ENCODE measurements at places on chromosomes 2 and 18. TPM values are rescaled to one million over a fixed set of nuclear protein-coding genes. Genes with fewer than 3 reads are reported as not detected.

Gene LHCGR
- not detected for total RNA-seq

Gene PLCL1
- total RNA-seq = 37.8 TPM

Gene NOL4
- not detected for total RNA-seq

Gene TRIM43
- not detected for total RNA-seq

Gene PRSS56
- total RNA-seq = not detected

Gene SLC9A4
- total RNA-seq = not detected

Gene TSPYL6
- not detected for total RNA-seq

Gene RGPD3
- total RNA-seq = 0.44 TPM

Gene POTEI
- total RNA-seq = not detected

Gene HOXD3
- not detected for total RNA-seq

Gene TCF23
- total RNA-seq = not detected

Gene NCK2
- total RNA-seq = 167 TPM

DNA sequence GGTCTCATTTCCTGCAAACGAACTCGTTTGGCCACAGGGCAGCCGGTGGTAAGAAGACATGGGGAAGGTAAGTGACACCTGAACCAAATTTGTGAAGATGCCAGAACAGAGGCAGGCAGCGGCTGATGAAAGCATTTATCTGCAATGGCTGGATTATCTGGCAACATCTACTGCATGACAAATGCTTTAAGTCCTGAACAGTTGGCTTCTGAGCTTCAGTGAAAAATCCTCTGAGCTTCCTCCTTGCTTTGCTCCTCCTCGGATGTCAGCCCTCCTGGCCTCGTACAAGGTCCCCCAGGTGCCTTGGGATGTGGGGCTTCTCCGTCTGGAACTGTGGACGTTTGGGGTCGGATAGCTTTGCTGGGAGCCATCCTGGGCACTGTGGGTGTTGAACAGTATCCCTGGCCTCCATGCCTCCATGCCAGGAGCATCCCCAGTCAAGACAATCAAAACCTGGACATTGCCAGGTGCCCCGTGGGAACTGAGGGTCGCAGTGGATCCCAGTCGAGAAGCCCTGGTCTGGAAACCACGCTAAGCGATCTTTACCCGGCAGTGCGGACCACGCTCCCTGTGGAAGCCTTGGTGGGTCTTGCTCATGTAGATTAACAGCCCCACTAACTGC is 49.3 kb downstream of the KCNG2 start:
- no peak for DNase-seq

DNA sequence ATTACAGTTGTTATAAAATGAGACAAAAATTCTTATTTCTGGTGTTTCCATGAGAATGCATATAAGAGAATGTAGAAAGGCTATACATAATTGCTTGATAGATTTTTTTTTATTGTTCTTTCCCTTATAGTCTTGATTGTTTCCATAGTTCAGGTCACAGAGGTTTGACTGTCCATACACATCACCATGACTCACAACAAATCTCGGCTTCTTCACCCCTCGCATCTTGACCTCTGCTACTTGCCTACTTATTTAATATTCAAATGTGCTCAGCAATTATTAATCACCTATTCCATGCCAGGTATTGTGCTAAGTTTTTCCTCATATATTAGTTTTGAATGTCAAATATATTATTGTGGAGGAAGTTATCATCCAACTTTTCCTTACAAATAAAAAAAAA is 789.6 kb downstream of the RNF144A start:
- no peak for DNase-seq

- DNase-seq = no peak
Observed at GRCh38 chr18:60794802-60795201, 422.2 kb upstream of the MC4R start.

DNA sequence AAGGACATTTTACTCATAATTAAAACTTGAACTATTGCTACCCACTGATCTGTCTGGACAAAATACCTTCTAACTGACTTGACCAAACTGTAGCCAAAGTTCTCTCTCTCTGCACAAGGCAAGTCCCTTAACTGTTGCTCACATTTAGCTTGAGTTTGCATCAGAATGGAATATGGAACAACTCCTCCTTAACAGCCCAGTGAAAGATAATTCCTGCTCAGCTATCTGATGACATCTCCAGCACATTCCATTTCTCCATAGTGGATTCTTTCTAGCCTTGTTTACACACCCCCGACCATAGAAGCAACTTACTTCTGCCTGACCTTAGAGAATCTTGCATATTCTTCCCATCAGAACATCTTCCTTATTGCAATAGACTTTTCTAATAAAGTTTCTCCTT is 317.2 kb upstream of the CDH2 start:
- no peak for DNase-seq

- no peak for DNase-seq
Observed at GRCh38 chr2:102043560-102043959, 51.8 kb downstream of the IL1R2 start.

- DNase-seq = no peak
Observed at GRCh38 chr2:42141687-42142546, 27.2 kb upstream of the EML4 start.

DNA sequence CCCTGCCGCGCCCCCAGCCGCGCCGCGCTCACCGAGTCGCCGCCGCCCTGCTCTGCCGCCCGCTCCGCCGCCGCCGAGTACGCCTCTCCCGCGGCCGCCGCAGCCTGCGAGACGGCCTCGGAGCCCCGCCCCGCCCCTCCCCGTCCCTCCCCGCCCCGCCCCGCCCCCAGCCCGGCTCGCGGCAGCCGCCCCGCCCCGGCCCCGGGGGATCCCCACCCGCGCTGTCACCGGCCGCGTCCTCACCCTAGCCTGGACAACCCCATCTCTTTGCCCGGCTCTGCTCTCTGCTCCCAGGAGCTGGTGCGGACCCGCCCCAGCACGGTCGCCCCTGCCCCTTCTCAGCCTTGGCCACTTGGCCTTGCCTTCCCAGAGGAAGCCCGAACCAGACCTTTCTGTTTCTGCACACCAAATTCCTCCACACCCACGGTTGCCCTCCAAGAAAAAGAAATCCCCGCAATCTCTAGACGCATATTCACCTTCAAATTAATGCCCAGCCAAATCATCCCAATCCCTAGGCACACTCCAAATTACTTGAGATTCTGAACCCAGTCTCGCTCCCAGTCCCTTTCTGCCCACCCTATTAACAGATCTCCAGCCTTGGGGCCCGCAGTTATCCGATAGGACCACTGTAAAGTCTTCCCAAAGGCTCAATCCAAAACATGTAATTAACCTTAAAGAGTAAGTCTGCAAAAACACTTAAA is at the start of gene CYRIA:
Gene CYRIA (minus strand): TSS at position 87 of the 701 bp plus-strand sequence. CDS start 77,715 bp downstream, outside the sequence.
- peak; percentile 34 for DNase-seq

GRCh38 chr2:69798909-69799526 is 30.4 kb upstream of the GMCL1 start:
- peak; percentile 17 for DNase-seq

GRCh38 chr2:236164201-236164924 is 3.8 kb downstream of the GBX2 start:
- DNase-seq = no peak

- no peak for DNase-seq
Observed at GRCh38 chr18:61420218-61420885, 87.1 kb downstream of the CDH20 start.

DNA sequence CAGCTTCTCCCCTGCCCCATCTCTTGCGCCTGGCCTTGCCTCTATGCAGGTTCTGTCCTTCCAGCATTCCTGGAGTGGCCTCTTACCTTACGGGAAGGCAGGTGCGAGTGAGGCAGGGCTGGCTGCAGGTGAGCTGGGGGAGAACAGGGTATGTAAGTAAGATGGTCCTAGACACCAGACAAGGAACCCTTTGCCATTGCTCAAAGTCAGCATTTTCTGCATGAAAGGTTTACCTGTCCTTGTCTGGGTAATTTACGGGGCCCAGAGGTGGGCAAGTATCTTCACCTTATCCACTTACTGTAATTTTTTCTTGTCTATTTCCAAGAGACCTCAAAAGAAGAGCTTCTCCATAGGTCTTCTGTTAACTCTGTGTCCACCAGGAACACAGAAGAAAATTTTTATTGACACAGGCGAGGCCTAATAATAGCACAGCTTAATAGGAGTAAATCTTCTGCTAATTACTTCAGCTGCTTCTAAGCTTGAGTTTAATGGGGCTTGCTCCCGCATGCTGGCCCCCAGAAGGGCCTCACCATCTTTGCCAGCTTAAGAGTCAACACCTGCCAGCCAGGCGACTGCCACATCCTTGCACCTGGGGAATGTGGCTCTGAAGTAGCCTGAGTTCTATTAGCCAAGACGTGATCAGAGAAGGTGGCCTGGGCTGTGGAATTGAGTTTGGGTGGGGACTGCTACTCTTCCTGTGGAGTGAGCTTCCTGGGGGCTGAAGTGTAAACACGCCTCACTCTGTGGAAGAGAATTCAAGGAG is 27.1 kb downstream of the PCARE start:
- no peak for DNase-seq

- no peak for DNase-seq
Observed at GRCh38 chr2:184294831-184295230, 303.5 kb upstream of the ZNF804A start.

- DNase-seq = no peak
Observed at GRCh38 chr2:55439101-55439397, 19.4 kb upstream of the CCDC88A start.

GRCh38 chr18:78994000-78994399 is 14.4 kb downstream of the SALL3 start:
- DNase-seq = no peak

GRCh38 chr2:23559561-23560239 is 174.7 kb downstream of the KLHL29 start:
- DNase-seq = no peak

- no peak for DNase-seq
Observed at GRCh38 chr18:8658858-8659485, 46.4 kb upstream of the MTCL1 start.

- no peak for DNase-seq
Observed at GRCh38 chr2:108268001-108268400, 20.7 kb upstream of the SULT1C2 start.

- no peak for DNase-seq
Observed at GRCh38 chr2:63590626-63591408, 2.1 kb downstream of the MDH1 start.

DNA sequence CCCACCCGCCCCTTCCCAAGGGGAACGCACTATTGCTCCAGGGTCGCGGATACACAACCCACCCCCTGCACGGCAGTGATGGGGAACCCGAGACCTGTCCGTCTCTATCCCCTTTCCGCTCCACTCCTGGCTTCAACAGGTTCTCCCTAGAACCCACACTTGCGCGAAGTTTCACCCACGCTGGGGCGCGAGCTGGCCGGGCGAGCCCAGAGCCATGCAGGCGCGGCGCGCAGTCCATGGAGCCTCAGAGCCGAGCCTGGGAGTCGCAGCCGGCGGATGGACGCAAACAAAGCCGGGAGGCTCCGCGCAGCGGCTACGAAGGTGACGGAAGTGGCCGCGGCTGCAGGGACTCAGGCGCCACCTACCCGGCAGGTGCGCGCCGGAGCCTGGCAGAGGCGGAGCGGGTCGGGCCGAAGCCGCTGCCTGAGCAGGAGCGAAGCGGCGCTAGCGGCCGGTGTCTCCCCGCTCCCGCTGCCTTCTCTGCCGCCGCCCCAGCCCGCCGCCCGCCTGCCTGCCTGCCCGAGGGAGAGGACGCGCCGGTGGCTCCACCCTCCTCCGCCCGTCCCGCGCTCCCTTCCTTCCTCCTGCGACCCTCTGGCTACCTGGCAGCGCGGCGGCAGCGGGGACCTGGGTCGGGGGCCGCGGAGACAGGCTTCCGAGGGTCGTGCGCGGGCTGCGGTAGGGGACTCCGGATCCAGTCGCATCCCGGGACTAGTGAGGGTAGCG is 14.0 kb downstream of the ALPG start:
- peak; percentile 18 for DNase-seq

DNA sequence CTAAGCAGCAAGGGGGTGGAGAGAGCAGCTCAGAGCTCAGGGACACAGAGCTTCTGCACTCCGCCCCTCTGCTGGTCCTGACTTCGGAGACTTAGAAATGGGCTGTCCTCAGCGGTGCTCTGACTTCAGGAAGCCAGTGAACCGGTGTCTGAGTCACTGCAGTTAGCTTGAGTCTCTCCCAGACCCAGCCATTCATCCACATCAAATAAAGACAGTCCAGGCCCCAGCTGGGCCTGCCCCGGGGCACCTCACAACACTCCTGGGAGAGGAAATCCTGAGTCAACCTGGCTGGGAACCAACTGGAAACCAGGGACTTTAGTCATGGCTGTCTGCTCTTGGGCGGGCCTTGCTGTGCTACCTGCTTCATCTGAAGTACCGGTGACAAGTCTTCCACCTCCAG is 5.4 kb upstream of the ITGB6 start:
- DNase-seq = no peak

DNA sequence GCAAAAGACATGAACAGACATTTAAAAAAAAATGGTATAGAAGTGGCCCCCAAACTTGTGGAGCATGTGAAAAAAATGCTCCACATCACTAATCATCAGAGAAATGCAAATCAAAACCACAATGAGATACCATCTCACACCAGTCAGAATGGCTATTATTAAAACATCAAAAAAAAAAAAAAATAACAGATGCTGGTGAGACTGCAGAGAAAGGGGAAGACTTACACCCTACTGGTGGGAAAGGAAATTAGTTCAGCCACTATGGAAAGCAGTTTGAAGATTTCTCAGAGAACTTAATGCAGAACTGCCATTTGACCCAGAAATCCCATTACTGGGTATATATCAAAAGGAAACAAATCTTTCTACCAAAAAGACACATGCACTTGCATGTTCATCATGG is 164.8 kb downstream of the RIT2 start:
- DNase-seq = no peak

GRCh38 chr2:56177420-56178220 is 6.2 kb upstream of the CCDC85A start:
- DNase-seq = no peak

GRCh38 chr2:23199115-23199918 is 185.7 kb upstream of the KLHL29 start:
- DNase-seq = no peak

DNA sequence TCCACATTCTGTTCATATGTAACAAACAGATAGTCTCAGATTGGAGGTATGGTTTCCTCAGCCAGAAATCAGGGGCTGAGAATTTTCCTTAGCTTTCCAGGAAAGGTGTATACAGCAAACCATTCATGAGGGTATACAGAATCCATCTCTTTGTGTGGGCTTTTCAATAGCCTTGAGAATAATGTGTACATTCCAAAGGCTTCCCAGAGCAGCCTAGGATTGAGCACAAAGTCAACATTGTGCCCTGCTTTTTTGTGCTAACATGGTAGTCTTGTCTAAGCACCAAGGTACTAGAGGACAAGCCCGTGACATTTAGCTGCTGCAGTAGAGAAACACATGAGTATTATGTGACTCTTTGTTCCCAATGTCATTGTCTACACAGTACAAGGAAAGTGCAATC is 322.1 kb upstream of the TANK start:
- no peak for DNase-seq

- no peak for DNase-seq
Observed at GRCh38 chr2:241224018-241224850, 35.8 kb downstream of the ANO7 start.

DNA sequence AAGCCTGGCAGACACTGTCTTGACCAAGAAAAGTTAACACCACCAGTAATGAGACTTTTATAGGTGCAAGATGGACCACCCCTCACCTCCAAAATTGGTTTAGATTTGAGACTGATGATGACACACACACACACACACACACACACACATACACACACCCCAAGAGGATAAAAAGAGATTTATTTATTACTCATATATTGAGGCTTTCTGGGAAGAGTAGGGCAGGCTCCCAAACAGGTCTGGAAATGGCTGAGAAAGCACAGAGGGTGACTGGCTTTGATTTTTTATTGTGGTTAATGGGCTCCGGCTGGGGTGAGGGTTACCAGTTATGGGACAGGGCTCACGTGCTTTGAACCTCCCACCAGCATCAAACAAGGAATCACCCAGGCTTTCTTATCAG is 54.2 kb upstream of the ADAM23 start:
- no peak for DNase-seq

- no peak for DNase-seq
Observed at GRCh38 chr2:239308661-239309397, 92.0 kb downstream of the HDAC4 start.
